ENCODE measurements at places on chromosomes 3 and 15.
A peak's percentile ranks its signal among the peaks of the same experiment; 100 is the strongest.

- no peak for DNase-seq
These were observed 234.1 kb downstream of the THSD4 start for GRCh38 chr15:71349336-71349735.

DNA sequence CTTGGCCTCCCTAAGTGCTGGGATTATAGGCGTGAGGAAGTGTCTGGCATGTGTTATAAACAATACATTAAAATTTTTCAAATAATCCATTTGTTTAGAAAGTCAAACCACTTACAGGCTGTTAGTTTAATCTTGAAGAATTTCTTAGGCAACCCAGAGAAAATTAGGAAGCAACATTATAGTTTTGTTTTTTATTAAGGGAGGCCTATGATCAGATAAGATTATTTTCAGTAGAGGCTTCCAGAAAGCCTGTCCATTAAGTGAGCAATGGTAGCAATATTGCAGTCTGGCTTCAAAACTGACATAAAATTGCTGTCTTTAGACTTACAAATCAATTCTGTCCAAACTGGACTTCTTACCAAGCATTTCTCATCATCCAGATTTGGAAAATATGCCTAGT lies 49.6 kb downstream of the CD47 start:
- DNase-seq, result no peak

GRCh38 chr15:84981711-84982300 lies at the start of gene PDE8A:
PDE8A (plus strand) TSS chr15:84981856; CDS start chr15:84982163, 307 bp downstream.
- peak; percentile 21 for DNase-seq

DNA sequence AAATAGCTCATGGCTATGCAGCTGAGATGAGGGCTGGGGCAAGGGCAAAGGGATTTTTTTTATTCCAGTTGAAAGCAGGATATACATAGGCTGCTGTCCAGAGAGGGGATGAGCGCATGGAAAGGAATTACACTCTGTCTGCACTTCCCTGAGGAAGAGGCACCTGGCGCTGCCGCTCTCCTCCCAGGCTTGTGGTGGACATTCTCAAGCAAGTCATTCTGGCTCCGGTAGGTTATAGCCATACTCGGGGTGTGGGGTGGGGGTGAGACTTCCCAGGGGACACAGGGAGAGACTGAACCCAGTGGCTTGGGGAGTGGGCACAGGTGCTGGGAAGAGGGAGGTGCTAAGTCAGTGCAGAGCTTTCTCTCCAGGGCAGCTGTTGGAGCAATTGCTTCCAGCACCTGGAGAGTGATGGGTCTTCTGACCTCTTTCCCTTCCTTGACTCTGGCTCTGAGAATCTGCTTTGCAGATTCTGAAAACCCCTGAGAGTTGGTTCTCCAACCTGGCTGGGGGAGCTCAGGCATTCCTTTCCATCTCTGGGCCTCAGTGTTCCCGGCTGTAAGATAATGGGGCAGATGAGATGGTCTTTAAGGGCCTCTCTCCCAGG lies 24.3 kb downstream of the CYP8B1 start:
- no peak for DNase-seq

DNA sequence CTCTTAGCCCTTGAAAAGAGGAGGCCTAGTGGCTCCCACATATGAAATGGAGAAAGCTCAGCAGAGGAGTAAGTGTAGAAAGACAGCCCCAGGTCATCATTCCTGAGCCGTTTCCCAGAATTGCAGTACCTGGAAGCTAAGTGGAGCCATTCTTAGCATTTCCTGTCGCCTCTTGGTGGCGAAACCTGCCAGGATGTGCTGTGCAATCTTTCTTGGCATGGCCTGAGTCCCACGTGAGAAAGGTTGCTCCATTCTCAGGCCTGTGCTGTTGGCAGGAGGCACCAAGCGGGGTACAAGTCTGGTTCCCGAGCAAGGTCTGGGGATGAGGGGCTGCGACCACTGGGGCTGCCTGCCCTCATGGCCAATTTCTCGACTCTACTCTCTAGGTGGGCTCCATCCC lies 207.2 kb upstream of the TPM1 start:
- no peak for DNase-seq

Data from stimulated activated CD8-positive, alpha-beta memory T cell treated with anti-CD3 and anti-CD28 coated beads, Interleukin-4, amount 100 ng/mL, for 1 hour (primary cell).